ENCODE measurements at places on chromosomes 5 and 9. TPM values are rescaled to one million over a fixed set of nuclear protein-coding genes. Genes with fewer than 3 reads are reported as not detected.

Gene RELL2
- total RNA-seq = 5.2 TPM

Gene KIF4B
- 0.02 TPM for total RNA-seq

Gene GOLM1
- 115 TPM for total RNA-seq

Gene MYMK
- total RNA-seq = not detected

Gene HRH2
- total RNA-seq = 0.34 TPM

Gene ANKRD31
- 0.06 TPM for total RNA-seq
